ENCODE measurements at places on chromosomes 7 and 10. TPM values are rescaled to one million over a fixed set of nuclear protein-coding genes. Genes with fewer than 3 reads are reported as not detected.

DNA sequence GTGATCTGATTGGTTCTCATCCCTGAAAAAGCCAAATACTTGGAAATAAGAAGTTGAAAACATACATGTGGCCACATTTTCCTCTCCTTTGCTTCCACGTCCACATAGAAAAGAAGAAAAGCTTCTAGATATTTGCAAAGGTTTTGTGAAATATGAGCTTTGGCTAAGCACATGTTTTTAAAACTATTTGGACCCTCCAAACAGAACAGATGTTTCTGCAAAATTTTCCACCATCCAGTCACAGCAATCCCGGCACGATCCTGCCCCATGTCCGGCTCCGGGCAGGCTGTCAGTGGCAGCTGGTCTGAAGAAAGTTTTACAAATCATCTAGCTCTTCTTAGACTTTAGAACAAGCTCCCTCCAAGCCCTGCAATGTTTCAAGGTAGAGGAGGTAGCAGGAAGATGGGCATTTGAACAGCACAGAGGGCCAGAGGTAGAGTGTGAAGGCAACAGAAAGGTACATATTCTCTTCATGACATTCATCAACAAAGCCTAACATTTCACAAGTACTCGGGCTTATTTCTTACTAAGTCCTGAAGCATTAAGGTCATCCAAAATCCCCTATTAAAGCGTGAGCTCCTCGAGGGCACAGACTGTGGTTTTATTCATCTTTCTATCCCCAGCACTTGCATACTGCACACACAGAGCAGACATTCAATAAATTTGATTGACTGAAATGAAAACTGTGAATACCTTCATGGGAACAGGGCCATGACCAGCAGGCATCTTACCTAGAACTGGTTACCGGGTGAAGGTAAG is 110.1 kb downstream of the JAZF1 start:
- DNase-seq: no peak

DNA sequence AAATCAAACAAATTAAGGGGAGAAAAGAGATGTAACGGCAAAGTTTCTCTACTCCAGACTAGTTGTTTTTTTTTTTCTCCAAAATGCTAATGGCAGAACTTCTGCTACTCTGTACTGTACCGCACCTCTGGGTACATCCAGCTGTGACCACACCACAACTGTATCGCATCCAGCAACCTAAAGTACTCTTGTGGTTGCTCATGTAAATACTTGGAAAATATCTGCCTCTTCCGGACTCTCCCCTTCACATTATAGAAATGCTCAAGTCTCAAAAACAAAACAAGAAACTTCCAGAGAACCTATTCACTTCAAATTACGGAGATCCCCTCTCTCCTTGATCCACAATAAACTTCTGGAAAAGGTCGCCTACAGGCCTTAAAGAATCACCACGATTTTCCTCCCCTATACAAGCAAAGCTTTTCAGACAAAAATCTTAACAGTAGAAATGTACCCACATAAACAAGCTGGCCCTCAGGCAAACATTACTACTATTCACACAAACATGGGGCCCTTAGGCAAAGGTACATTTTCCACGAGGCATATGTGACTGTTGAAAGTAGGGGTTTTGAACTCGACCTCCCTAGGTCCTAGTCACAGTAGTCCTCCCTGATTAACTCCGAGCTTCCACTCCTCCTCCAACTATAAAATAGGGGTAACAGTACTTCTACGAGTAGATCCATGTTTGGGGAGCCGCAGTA is 222.9 kb upstream of the MKLN1 start:
- DNase-seq: no peak

GRCh38 chr10:116312548-116312947 is 11.7 kb upstream of the CCDC172 start:
- no peak for DNase-seq

GRCh38 chr7:44193011-44193802 is 4.0 kb upstream of the GCK start:
- no peak for DNase-seq

DNA sequence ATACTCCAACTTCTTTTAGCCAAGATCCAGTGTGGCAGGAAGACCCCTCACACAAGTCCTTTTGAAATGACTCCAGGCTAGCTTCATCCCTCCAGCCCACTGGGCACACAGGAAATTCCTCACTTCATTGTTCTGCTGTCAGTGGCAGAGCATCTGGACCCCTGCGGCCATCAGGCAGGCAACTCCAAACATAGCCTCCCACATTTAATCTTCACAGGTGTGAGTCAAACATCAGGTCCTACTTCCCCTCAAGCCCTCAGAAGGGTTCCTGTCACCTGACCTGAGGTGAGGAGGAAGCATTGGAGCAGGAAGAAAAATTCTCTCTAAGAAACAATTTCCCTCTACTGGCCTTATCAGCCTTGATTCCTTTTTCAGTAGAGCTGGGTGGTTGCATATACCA is 51.1 kb upstream of the C1GALT1 start:
- DNase-seq: no peak

DNA sequence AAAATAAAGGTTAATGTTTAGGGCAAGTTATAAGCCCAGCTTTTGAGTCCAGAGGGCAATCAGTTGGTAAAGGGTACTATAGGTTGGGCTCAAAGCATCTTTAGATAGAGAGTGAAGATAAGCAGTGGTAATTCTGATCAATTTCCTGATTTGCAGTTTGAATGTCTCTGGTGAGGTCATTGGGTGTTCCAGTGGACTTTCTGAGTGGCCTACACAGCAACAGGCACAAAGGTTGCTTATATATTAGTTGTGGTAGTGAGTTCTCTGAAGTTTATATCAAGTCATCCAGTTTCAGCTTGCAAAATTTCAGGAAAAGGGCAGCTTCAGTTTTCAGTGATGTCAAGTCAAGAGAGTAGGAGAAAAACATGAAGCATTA is 29.1 kb downstream of the GIMAP5 start:
- DNase-seq: no peak

GRCh38 chr7:47510192-47510591 is 71.7 kb downstream of the TNS3 start:
- DNase-seq: no peak

The HTR5A gene
- not detected for total RNA-seq

The OR2AE1 gene
- total RNA-seq: 0.88 TPM
